ENCODE measurements at places on chromosomes 6 and 20.

GRCh38 chr20:272718-273117, 15.2 kb downstream of the DEFB132 start:
- no peak for DNase-seq

DNA sequence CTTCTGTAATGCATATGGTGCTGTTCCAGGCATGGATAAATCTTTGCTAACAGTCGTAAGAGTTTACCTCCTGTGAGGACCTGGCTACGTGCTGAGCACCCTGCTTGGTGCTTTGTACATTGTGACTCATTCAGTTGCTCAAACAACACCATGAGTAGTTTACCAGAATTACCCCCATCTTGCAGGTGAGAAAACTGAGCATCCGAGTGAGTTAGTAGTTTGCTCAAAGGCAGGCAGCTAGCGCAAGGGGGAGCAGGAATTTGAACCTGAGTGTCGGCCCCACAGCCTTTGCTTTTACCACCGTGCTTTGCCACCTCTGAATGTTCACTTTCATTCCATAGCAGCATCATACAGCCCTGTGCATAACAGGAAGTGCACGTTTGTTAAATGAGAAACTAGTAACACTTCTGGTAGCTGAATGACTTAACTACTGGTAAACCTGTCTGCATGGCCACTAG, 121.9 kb downstream of the MTHFD1L start:
- no peak for DNase-seq

DNA sequence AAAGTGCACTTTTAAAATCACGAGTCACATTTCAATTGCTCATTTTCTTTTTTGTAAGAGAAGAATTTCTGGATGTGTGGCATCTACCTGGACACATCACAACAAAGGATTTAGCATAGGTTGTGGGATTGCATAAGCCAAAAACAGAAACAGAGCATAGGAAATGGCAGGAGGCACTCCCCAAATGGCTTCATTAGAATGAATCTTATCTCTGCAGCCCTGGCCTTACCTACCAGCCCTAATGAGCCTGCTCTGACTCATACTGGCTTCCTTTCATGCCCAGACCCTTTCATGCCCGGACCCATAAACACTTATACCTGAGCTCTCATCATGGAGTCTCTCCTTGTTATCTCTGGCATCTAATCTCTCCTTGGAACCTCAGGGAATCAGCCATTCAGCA, 23.9 kb upstream of the SPTLC3 start:
- DNase-seq = no peak

- no peak for DNase-seq
Observed at GRCh38 chr6:121951123-121951522, 448.3 kb upstream of the HSF2 start.

DNA sequence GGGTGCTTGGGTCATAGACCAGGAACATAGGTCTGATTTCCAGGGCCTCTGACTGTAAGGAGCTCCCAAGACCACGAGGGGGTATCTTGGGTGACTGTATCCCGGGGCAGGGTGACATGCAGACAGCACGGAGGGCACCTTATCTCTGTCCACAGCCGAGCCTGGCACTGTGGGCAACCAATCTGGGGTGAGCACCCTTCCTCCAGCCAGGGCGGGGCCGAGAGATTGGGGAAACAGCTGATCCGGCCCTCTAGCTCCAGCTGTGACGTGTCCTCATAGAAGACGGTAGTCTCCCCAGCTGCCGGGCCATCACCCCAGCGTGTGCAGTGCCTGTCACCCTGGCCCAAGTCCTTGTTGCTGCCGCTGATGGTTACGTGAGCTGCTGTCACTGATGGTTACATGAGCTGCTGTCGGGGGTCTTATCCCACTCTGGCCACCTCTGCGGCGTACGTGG, 139.6 kb upstream of the RNF24 start:
- no peak for DNase-seq

- DNase-seq = no peak
Observed at GRCh38 chr6:134593887-134594286, 276.0 kb upstream of the SGK1 start.

DNA sequence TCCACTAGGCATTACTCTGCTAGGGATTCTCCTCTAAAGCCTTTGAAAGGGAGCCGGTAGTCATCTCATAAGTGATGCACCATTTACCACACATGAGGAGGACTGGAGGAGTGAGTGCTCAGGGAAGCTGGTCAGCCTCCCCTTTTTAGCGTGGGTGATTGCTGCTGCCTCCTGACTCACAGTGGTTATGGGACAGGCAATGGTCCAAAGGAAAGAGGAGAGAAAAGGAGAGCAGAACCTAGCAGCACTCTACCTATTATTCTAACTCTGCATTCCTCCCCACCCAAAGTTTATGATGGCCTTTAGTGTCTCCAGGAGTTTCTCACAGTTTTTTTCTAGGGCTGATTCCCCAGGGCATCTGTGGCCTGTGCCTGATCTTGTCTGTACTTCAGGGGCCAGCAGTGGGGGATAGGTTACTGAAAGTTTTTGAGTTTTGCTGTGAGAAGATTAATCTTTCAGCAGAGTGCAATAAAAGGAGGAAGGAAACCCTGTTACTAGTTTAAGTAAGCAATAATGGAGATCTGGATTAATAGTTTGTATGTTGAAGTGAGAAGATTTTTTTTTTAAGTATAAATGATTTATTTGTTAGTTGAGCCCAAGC, 36.4 kb upstream of the GCLC start:
- DNase-seq = no peak

DNA sequence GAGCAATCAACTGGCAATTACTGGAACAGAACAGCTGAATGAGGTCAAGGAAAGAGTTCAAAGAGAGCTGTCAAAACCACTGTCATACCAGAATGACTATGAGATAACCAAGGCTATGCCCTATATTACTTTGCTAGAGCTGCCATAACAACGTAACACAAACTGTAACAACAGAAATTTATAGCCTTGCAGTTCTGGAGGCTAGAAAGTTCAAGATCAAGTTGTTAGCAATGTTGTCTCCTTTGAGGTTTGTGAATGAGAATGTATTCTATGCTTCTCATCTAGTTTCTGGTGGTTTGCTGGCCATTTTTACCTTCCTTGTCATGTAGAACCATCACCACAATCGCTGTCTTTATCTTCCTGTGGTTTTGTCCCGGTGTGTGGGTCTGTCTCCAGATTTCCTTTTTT, 1323.0 kb upstream of the GJE1 start:
- DNase-seq = peak; percentile 29

DNA sequence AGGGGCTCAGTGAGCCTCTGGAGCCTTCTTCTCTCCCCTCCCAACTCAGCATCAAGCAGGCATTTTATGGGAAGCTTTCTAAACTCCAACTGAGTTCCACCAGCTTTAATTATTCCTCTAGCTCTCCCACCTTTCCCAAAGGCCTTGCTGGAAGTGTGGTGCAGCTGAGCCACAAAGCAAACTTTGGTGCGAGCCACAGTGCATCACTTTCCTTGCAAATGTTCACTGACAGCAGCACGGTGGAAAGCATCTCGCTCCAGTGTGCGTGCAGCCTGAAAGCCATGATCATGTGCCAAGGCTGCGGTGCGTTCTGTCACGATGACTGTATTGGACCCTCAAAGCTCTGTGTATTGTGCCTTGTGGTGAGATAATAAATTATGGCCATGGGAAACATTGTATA, 78.8 kb downstream of the ASXL1 start:
- no peak for DNase-seq

- peak; percentile 32 for DNase-seq
Observed at GRCh38 chr6:110053395-110054240, 75.5 kb downstream of the GPR6 start.

- DNase-seq = no peak
Observed at GRCh38 chr6:124494956-124495664, 467.1 kb upstream of the RNF217 start.

- no peak for DNase-seq
Observed at GRCh38 chr6:63441266-63441956, 121.6 kb upstream of the LGSN start.

DNA sequence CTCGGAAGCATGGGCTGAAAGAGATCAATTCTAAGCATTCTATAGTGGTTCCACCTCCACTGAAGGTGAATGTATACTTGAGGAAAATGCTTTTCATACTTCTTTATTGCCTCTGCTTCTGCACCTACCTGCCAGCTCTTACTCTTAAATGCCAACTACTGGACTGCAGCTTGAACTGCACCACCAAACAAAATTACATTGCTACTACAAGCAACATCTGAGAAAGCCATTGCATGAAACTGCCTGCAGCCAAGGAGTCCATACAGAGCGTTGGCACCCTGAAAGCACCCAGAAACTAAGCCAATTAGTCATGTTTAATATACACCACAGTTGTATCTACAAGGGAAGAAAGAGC, 440.9 kb downstream of the BTBD3 start:
- DNase-seq = no peak

GRCh38 chr6:100289285-100289684, 175.4 kb downstream of the SIM1 start:
- DNase-seq = no peak

DNA sequence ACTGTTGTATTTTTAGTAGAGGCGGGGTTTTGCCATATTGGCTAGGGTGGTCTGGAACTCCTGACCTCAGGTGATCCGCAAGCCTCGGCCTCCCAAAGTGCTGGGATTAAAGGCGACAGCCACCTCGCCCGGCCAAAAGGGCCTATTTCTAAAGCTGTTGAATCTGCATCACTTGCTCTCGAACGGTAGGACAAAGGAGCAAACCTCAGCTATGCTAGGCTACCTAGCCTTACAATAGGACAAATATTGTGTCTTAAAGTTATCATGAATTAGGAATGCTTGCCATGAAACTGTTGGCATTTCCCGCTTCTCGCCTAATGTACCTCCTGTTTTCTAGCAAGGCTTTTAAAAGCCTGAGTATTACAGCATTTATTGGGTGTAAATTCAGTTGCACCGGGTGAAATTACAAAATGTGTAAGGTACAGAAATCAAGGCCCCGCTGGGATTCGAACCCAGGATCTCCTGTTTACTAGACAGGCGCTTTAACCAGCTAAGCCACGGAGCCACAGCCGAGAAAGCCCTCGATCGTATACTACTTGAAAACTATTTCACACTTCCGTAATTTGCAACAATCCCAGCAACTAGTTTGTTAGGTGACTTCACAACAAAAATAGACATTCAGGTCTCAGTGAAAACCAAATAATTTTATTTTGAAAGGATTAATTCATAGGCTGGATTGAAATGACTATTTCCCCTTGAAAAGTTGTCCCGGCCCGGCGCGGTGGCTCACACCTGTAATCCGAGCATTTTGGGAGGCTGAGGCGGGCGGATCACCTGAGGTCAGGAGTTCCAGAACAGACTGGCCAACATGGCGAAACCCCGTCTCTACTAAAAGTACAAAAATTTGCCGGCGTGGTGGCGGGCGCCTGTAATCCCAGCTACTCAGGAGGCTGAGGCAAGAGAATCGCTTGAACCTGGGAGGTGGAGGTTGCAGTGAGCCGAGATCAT, 211.6 kb upstream of the ZNF184 start:
- DNase-seq = peak; percentile 84

DNA sequence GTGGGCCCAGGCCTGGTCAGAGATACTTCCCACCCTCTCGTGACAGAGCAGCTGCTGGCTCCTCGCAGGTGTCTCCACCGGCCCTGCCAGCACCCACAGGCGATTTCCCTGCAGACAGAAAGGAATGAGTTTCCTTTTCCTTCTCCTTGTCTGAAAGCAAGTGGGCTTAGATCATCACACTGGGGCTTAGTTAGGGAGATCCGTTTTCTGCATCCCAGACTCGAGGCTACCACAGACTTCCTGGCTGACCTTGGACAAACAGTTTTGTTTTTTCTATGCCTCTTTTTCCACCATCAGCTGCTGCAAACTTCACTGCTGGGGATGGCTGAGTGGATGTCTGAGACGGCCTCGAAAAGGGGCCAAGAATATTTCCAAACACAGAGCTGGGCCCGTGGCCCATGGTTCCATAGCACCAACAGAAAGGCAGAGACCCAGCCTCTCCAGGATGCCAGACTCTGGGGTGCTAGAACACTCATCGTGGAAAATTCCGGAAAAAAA, 86.5 kb downstream of the BANF2 start:
- no peak for DNase-seq

DNA sequence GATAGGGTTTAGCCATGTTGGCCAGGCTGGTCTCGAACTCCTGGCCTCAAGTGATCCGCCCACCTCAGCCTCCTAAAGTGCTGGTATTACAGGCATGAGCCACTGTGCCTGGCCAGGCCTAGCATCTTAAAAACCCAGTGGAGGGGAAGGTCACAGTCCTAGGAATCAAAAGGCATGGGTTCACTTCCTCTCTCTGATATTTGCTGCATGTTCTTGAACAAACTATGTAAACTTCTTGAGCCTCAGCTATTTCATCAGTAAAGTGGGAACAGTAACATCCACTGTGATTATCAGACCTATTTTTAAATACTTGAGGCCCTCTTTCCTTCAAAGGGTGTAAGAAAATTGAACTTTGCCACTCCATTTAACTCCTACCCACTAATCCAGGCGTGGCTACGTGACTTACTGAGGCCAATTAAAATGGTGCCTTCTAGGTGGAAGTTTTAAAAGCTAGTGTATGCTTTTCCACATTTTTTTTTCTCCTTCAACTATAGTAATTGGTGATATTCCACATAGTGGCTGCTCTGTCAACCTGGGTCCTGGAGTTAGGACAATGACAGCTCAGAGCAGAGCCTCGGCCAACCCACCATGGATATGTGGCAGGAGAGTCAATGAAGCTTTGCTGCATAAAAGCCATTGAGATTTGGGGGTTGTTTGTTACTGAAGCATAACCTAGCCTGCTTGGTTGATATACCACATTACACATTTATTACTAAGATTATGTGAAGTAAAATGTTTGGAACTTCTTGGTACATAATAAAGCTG, 32.2 kb upstream of the IER3 start:
- no peak for DNase-seq

DNA sequence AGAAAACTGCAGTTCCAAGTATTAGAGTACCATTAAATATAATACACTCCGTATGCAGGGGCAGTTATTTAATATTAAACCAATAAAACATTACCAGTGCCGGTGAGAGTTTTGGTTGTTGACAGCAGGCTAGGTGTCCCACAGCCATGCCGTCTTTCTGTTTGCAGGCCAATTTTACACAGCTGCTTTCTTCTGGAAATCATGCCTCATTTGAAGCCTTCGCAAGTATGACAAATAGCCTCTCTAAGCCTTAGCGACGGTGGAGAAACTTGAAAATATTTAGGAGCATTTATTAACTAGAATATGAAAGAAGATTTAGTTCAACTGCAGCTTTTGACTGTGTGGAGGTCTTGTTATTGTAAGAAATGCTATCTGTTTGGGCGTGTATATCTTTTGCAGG, 226.0 kb downstream of the BMP2 start:
- DNase-seq = no peak

- DNase-seq = no peak
Observed at GRCh38 chr6:107941627-107942026, 16.4 kb downstream of the SEC63 start.

GRCh38 chr20:2690213-2690612, 2.4 kb upstream of the EBF4 start:
- no peak for DNase-seq
